Activated gamma-delta T cell treated with anti-CD3 and anti-CD28 coated beads, Interleukin-2, amount 50 U/mL, for 16 hours (primary cell): ENCODE measurements at places on chromosomes 1 and 21.

DNA sequence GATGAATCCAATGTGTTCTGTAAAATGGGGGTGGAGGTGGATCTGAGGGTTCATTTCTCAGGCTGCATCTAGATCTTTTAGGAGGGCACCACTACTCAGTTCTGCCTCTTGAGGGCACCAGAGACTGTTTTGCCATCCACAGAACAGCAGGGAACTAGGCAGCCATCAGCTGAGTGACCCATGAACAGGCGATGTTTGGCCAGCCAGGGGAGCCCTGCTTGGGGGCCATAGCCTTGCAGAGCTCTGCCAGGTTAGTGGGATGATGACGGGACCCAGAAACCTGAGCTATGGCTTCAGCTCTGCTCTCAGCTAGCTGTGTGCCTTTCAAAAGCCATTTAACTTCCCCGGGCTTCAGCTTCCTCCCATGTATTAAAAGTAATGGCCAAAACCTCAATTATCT is 13.4 kb upstream of the NOS1AP start:
- DNase-seq = no peak

DNA sequence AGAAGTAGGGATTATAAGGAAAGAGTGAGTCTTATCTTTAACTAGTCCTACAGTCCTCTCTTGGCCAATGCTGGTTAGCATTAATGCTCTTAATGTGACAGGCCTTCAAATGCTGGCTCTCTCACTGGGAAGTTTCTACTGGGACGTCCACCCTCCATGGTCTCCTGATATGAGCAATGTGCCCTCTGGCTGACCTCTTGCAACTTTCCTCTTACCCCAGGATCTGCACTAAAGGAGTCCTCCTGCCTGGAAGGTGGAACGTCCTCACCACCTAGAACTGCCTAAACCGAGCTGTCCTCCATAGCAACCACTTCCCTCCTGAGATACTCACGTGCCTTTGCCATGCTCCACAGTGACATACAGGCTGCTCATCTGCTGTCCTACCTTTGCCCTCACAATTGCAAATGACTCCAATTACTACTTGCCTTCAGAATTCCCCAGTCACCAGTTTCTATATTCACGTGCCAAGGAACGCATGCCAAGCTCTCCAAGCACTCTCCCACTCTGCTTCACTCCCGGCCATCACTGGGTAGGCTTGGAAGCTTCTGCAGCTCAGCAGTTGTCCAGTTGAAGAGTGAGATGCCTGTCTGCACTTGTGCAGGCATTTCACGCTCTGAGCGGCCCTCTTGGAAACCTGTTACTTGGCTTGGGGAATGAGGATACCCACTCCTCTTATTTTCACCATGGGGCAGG is 404.7 kb downstream of the RRAGC start:
- no peak for DNase-seq

DNA sequence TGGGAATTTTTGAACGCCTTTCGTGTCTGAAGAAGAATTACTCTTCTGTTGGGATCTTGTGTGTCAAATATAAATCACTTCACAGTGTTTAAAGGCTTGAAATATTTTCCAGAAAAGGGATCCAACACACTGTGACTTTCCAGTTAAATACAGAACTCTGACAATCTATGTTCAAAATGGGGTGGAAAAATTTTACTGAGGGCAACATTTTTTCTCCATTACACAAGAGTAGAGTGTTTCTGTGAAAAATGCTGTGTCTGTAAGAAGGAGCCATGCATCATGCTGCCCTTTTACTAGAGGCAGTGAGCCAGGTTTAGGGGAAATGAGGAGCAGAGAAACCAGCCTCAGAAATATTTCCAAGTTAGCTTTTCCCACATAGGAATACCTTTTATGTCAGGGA is 86.5 kb downstream of the VPS13D start:
- no peak for DNase-seq

- no peak for DNase-seq
Measured at GRCh38 chr1:239164451-239165180, 221.8 kb upstream of the CHRM3 start.

DNA sequence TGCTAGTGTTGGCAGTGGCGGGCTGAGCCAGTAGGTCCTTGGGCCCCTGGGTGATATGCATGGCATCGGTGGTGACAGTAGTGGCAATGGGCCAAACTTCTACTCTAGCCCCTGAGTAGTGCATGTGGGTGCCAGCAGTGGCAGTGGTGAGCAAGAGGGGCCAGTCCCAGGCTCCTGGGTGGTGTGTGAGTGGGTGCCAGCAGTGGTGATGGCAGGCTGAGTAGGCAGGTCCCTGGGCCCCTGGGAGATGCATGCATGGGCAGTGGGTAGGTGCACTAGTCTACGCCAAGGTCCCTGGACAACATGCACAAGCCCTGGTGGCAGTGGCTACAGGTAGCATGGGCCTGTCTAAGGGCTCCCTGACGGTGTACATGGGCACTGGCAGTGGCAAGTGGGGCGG is 24.6 kb upstream of the TTC22 start:
- DNase-seq = no peak

DNA sequence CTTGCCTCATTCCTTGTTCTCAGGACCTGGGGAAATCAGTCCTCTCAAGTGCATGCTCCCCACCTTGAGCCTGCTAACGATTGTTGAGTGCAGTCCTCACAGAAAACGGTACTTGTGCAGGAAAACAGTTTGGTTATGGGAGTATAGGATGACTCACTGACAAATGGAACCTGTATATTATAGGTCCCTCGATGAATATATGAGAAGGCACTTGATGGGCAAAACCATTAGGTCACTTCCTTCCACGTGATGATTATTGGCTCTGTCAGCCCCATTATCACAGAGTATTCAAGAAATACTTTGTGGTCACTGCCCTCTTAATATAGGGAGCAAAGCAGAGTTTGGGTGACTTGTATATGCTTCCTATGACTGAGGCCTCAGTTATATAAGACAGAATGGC is 6.2 kb downstream of the CCDC17 start:
- no peak for DNase-seq

DNA sequence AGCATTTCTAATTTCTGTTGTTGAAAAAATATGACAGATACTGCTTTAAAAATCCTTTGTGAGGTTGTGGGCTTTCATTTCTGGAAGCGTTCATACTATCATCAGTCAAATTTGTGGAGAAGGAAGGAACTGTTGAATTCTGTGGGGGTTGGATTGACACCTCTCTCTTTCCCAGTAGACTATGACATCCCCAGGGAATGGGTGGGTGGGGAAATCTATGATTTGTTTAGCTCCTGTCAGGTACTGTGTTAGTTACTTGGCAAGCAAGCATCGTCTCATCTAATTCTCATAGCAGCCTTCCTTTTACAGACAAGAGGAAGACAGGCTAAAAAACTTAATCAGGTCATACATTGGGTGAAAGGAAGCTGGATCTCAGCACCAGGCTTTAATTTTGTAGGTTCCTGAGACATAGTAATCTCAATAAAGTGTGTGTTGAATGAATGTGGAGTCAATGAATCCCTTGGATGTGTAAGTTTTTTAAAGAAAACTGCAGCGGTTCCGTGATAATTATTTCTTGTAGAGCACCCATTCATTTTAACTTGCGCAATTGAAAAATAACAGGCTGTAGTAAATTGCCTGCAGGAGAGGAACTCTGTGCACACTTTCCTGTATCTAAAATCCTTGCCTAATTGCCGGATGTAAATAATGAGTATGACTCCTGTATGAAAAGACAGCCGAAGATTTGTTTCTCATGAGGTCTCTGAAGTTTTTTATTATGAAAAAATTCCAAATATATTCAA is 60.6 kb downstream of the MYOM3 start:
- DNase-seq = no peak

- peak; percentile 86 for DNase-seq
Measured at GRCh38 chr1:46132529-46133180, at the start of gene PIK3R3. Gene PIK3R3 (minus strand): TSS chr1:46132629. CDS start chr1:46131952, 677 bp downstream.

DNA sequence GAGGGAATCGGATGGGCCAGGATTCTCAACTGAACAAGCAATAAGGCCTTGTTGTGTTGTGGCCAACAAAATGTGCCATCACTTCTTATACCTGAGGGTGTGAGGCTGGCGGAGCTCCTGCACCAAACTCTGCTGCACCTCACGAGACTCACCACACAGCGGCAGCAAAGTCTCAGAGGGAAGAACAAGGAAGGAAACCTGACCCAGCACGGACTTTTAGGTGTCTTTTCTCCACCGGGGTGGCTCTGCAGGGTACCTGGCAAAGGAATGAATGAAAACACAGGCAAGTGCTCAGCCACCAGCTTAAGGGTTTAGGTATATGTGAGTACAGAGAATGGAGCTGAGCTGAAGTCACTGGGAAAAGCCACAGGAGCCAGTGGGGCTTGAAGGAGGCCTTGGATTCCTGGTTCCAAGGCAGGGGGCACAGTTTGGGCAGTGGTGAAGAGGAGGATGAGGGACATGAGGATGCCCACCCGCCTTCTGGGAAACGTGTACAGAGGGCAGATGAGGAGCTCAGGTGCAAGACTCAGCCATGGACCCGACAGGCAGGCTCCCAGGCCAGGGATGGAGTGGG is 31.1 kb upstream of the HSD3B1 start:
- DNase-seq = no peak

DNA sequence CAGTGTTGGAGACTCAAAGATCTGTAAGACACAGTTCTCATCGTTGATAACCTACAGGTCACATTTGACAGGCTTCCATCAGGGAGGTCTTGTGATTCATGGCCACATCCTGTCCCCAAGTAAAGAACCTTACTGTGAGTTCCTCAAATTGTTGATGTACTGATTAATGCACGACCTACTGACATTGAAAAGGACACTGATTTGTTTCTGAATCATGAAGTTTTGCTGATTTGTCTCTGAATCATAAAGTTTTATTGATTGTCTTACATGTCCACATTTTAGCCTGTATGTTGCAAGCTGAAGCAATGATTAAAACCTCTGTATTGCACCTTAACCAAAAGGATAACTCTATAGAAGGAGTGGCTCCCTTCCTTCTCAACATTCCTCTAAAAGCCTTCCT is 476.3 kb upstream of the RUNX1 start:
- DNase-seq = no peak

DNA sequence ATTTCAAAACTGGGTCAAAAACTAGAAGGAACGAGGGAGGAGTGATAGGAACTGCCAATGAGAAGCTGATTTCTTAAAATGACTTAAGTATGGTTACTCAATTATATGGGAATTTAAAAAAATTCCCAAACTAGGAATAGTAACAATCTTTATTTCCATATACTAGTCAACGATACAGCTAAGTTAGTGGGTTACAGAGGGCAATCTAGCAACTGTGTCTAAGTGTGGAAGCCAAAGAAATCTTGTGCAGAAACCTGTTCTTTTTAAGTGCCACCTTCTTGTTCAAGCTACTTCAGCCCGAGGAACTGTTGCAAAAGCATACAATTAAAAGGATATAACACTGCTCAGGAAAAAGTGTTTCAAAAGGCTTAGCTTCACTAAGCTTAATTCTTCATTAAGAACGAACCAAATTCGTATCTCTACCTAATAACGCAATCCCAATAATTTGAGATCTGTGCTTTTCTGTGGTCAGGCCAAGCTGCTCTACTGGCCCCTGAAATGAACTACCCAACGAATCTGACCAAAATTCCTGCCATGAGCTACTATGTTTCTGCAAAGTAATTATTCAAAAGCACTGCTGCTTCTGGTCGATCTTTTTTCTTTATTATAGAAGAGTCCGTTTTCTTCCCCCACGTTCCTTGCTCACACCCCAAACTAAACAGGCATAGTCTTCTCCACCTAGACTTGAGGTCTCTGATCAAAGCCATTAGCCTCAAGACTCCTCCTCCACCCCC is 1.8 kb downstream of the USP24 start:
- DNase-seq = no peak

- no peak for DNase-seq
Measured at GRCh38 chr1:245874942-245875580, 632.0 kb downstream of the SMYD3 start.

- no peak for DNase-seq
Measured at GRCh38 chr21:34690041-34690792, 21.4 kb downstream of the CLIC6 start.

DNA sequence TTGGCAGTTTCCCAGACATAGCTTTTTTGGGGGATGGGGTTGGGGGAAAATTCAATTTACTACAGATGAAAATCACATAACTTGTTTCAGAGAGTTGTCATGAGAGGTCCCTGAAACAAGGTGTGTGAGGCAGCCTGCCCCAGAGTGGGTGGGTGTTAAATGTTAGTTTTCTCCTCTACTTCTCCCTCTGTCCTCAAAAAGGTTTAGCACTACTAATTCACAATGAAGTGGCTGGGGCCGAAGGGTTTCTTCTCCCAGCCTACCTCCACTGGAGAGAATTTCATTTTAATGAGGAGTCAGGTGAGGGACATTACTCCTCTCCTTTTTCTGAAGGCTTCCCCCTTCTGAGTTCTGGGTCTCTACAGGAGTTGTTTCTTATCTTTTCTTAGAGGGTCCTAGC is 103.3 kb downstream of the C1orf94 start:
- DNase-seq = no peak

- DNase-seq = no peak
Measured at GRCh38 chr1:206739411-206740076, 31.0 kb upstream of the IL19 start.

DNA sequence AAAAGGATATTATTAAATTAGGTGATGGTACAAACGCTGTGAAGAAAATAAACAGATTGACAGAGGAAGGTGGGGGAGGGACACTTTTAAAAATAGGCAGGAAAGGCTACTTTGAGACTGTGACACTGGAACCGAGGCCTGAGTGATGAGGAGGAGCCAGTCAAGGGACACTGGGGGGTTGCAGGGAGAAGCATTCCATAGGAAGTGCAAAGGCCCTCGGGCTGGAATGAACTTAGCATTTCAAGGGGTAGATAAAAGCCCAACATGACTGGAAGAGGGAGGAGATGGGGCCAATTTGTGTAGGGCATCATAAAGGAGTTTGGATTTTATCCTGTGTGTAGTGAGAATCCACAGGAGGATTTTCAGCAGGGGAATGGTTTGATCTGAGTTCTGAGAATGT is 15.9 kb downstream of the C1orf94 start:
- no peak for DNase-seq

DNA sequence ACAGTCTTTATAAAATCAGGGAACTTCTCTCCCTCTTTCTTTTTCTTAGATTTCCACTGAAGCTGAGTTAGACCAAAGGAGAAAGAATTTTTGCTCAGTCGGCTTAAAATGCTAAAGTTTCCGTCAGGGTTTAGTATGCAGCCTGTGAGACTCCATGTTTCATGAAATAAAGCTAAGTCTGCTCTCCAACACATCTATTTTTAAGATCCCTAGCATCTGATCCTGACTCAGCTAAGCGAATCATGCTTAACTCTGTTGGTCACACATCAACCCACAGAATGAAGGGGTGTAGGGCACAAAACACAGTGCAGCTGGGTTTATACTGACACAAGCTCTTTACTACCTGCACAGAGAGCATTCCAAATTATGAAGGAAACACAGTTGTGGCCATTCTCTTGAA is 102.4 kb upstream of the ZNF281 start:
- DNase-seq = no peak

DNA sequence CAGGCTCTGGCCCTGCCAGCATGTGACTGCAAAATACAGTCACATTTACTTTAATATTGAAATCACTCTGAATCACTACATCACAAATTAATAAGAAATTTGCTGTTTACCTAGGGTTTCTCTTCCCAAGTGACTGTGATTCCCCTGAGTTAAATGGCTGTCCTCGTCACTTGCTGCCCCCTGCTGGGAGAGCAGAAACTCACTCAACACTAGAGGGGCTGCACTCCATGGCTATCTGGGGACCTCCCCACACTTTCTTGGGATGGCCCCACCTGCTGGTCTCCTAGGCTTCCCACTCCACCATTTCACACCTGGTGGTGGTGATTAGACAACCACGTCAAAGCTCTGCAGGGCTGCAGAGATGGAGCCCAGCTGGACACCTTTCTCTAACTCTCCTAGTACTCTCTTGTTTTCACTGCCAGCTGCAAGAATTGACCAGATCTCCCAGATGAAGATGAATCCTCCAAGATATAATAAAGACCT is 63.4 kb downstream of the CD2 start:
- DNase-seq = peak; percentile 63

- DNase-seq = no peak
Measured at GRCh38 chr21:32523988-32524719, 61.2 kb downstream of the TCP10L start.
